Stimulated activated CD4-positive, alpha-beta T cell treated with anti-CD3 and anti-CD28 coated beads, Interleukin-15, amount 100 ng/mL, for 24 hours (primary cell): ENCODE measurements at places on chromosomes 1 and 21.

DNA sequence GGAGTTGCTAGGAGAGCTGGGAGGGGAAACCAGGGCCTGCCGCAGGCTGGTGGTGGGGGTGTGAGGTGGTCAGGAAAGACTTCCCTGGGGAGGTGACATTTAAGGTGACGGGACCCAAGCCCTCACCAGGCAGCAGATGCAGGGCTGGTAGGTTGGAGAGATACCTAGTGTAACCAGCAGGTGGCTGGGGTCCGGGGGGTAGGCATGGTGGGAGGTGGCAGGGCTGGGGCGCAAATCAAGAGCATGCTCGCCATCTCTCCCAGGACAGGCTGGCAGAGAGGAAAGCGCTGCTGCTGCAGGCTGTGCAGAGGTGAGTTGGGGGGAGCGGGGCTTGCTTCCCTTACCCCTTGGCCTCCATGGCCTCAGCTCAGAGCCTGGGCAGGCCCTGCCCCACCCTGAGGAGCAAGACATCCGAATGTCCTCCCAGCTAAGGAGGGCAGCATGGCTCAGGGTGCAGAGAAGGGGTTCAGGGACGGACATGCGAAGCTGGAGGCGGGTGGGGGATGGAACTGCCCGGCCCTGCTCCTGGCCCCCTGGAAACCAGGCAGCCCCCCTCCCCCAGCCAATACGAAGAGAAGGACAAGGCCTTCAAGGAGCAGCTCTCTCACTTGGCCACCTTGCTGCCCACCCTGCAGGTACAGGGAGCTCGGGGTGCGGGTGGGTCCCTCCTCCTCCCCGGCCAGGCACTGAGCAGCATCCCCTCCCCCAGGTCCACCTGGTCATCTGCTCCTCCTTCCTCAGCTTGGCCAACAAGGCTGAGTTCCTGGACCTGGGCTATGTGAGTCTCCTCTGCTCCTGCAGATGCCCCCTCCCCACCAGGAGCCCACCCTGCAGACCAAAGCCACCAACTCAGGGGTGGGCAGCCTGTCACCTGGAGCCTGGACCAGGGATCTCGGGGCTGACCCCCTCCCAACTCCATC lies 4.0 kb downstream of the RNF207 start:
- peak; percentile 48 for DNase-seq

DNA sequence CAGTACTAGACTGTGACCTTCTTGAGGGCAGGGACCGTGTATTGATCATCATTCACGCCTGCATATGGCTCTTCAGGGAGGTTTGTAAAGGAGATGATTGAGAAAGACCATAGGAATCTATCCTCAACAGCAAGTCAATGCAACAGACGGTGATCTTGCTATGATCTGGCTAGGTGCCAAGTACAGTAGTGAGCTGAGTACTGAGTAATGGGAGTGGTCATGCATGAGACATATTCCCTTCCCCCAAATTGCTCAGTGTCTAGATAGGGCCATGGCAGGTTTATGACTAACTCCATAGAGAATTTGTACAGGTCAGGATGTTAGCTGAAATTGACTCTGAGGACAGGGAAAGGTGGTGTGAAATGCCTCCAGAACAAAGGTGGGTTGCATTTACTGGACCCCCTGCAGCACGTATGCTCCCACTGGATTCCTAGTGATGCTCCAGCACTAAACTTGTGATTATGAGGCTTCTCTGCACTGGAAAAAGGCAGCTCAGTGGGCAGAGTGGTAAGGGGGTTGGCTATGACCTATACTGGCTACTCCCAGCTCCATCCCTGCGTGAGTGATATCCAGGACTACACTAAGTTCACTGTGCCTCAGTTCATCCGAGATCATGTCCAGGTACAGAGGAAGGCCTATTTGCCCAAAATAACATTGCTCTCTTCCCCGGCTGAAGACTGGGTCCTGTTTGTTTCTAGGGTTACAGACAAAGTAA lies 37.2 kb downstream of the KCNJ6 start:
- DNase-seq, result no peak

DNA sequence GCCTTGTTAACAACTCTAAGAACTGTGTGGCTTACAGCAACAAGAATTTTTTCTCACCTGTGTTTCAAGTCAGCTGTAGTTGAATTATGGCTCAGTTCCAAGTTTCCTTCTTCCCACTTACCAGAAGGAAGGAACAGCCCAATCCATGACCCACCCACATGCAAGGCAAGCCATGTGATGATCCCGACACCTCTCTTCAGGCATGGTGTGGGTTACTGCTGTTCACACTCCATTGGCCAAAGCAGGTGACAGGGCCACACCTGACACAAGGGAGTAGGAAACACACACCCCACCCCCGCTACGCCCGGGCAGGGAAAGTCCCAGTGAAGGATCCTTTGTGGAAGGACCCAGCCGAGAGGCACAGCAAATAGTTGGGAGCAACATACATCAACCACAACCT lies 36.3 kb downstream of the KCNJ15 start:
- DNase-seq, result no peak

DNA sequence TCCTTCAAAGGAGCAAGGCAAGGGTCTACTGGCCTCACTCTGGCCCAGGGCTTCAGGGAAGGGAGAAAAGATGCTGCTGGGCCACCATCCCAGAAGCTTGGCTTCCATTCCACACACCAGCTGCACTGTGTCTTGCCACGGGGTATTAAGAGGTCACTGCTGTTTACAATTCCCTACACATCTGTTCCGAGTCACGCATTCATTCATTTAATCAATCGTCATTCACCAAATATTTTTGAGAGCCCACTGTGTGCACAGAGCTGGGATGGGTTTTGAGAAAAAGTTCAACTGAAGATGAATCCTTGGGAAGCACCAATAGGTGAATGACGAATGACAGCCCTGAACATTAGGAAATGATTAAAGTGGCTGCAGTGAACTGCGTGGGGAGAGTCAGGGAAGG lies 101.7 kb downstream of the NAV1 start:
- no peak for DNase-seq

DNA sequence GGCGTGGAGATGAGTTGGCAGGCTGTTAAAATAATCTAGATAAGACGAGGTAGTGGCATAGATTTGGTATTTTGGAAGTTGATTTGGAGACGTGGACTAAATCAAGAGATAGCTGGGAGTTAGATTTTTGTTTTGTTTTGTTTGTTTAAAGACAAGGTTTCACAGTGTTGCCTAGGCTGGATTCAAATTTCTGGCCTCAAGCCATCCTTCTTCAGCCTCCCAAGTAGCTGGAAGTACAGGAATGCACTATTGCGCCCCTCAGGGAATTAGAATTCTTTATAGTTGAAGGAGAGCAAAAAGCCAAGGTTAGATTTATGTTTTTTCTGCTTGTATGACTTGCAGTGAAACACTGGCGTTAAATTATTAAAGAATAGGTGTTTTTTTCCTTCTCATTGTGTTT lies 22.3 kb upstream of the SNRPE start:
- DNase-seq, result no peak

- no peak for DNase-seq
Measured at GRCh38 chr1:108066808-108067207, 101.8 kb upstream of the VAV3 start.

DNA sequence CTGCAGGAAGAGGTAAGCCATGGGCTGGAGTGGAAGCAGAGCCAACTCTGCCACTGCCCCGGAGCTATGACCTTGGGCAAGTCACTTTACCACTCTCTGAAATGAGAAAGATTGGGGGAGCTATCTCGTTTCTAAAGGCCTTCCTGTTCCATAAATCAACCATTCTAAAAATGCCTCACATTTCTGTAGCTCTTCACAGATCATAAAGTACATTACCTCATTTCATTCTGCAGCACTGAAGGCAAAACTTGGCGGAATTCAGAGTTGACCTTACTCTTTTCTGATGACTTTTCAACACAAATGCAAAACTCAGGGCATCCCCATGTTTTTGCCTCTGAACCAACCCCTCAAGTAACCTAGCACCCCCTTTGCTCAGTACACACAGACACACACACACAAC lies 404.0 kb upstream of the NFIA start:
- DNase-seq, result no peak

- no peak for DNase-seq
Measured at GRCh38 chr1:60575326-60575977, 501.9 kb upstream of the C1orf87 start.

- DNase-seq, result no peak
Measured at GRCh38 chr21:28738882-28739281, 253.8 kb downstream of the LTN1 start.

- DNase-seq, result no peak
Measured at GRCh38 chr1:91924146-91924545, 25.1 kb upstream of the BRDT start.

DNA sequence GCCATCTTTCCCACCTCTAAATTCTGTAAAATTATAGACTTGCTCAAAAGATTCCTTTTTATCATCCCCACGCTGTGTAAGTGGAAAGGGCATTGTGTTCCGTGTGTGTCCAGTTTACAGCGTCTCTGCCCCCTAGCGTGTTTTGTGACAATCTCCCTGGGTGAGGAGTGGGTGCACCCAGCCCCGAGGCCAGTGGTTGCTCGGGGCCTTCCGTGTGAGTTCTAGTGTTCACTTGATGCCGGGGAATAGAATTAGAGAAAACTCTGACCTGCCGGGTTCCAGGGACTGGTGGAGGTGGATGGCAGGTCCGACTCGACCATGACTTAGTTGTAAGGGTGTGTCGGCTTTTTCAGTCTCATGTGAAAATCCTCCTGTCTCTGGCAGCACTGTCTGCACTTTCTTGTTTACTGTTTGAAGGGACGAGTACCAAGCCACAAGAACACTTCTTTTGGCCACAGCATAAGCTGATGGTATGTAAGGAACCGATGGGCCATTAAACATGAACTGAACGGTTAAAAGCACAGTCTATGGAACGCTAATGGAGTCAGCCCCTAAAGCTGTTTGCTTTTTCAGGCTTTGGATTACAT lies 61.9 kb downstream of the POFUT2 start:
- DNase-seq, result no peak

DNA sequence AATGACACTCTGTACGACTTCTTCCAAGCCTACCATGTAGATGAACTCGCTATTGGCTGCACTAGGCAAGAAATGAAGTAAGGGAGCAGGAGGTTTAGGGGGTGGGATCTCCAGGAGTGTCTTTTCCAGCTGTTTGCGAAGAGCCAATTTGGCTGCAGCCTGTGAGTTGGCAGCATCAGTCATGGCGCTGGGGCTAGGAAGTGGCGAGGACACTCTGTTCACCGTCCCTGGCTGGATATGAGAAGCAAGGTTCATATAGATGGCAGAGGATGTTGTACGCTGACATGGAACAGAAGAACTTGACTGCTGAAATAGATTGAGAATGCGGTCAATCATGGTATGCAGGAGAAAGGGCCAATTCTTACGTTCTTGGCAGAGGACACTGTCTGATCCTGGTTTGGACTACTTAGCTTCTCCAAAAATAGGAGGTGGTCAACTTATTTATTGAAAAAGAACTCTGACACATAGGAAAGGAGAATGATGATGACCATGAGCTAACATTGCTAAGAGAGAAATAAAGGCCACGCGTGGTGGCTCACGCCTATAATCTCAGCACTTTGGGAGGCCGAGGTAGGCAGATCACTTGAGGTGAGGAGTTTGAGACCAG lies 41.2 kb downstream of the SLC27A3 start:
- DNase-seq, result no peak

DNA sequence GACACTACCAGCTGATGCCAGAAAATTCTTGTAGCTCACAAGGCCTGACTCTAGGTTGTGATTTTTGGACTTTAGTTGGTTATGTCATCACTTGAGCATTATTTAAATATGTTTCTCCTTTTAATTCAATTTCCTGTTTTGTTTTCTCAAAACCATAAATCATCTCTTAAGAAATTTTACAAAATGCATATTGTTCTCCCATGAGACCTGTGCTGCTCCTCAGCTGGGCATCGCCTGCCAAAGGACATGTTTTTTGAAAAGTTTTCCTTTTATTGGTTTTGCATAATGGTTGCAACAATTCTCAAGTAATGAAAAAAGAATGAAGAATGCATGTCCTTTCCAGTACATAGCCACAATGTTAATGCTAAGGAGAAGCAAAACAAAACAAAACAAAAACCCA lies 204.7 kb upstream of the LYPLAL1 start:
- no peak for DNase-seq

DNA sequence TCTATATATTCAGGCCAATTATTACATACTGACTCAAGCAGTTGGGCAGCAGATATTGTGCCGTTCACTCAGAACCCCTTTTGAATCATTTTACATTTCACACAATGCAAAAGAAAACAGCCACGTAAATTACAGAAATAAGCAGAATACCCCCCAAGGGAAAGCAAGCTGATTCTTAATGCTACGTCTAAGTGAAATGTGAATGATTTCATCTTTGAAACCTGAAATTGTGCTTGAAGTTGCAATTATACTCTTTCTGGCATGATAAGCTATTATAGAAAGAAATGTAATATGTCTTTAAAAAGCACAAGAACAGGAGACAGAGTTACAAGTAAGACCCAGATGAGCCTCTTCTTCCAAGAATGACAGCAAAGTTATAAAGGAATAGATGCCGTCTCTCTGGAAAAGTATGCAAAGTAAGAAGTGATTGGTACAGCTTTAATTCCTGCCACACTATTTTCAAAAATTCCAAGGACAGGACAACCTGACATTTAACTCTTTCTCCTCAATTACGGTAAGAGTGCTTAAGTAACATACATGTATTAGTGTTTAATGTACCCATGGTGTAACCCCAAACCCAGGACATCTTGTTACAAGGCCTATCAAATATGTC lies 891.5 kb upstream of the ADGRL2 start:
- DNase-seq, result no peak

DNA sequence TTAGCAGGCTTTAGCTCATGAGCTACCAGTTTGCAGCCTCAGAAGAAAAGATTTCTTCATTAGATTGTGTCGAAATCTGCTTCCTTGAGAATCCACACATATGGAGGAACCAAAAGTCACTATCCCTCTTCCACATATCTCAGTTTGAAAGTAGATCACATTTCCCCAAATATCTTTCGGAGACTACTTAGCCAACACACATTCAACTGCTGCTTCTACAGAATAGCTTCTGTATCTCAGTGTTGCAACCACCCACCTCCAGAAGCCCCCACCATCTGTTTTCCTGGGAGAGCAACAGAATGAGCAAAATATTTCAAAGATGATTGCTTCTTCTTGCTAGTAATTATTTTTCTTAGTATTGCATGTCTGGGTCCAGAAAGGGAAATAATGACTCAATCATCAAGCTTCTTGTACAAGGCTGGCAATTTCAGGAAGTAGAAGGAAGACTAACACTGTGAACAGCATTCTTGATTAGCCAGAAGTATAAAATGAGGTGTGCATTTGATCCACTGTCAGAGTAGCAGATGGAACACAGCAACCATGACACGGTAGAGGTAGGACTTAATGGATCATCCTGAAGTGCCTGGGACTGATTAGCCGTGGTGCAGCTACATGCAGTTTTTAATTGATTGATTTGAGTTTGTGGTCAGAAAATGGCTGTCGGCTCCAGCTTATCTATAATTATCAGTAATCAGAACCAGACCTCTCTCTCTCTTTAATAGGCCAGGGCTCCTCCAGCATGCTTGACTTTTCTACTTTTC lies 24.9 kb downstream of the ZC3H11B start:
- DNase-seq, result no peak

- no peak for DNase-seq
Measured at GRCh38 chr1:78156805-78157521, 111.2 kb downstream of the GIPC2 start.

DNA sequence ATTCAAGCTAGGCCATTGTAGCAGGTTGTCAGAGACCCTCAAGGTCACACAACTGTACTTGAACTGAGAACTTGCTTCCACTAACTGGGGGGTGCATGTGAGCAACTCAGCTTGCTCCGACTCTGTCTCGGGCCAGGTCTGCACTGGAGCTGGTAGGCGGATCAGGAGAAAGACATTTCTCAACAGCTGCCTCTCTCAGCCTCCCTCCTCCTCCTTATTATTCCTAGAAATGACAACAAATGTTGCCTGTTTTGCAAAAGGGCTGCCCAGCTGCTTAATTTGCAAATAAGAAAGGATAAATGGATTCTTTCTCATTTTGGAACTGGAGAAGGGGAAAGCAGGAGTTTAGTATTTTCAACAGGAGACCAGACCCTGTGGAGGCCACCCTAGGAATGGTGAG lies 140.5 kb downstream of the RHOU start:
- no peak for DNase-seq
